Stimulated activated CD4-positive, alpha-beta T cell treated with anti-CD3 and anti-CD28 coated beads, Interleukin-1b, Interleukin-23, amount 100 ng/mL, for 1 hour (primary cell): ENCODE measurements at places on chromosomes 1 and 21.

- no peak for DNase-seq
These were observed 37.6 kb upstream of the GALNT2 start for GRCh38 chr1:230029244-230029941.

DNA sequence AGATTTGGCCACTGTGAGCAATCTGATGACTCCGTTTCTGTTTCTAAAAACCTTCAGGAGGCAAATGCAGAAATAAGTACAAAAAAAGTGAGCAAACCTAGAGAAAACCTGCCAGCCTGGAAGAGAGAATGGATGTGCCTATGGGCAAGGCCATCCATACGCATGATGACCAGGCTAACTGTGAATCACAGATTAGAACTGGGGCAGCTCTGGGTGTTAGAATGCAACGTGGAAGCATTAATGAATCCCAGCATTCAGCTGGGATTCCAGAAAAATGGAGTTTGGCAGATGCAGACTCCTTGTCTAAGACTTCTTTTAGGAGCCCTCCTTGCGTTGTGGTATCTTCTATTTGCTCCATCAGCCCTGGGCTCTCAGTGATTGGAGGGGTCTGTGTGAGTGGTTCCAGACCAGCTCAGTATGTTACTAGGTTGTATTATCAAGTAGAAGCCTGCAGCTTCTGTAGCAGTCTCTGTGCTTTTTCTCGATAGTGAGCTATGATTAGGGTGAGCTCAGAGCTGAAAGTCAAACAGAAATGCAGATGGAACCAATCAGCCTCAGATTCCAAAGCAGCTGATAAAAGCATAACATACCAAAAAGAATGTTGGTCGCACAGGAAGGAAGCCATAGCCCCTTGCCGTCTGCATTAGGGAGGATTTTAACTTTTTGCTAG lies 154.0 kb downstream of the PSMG1 start:
- no peak for DNase-seq

DNA sequence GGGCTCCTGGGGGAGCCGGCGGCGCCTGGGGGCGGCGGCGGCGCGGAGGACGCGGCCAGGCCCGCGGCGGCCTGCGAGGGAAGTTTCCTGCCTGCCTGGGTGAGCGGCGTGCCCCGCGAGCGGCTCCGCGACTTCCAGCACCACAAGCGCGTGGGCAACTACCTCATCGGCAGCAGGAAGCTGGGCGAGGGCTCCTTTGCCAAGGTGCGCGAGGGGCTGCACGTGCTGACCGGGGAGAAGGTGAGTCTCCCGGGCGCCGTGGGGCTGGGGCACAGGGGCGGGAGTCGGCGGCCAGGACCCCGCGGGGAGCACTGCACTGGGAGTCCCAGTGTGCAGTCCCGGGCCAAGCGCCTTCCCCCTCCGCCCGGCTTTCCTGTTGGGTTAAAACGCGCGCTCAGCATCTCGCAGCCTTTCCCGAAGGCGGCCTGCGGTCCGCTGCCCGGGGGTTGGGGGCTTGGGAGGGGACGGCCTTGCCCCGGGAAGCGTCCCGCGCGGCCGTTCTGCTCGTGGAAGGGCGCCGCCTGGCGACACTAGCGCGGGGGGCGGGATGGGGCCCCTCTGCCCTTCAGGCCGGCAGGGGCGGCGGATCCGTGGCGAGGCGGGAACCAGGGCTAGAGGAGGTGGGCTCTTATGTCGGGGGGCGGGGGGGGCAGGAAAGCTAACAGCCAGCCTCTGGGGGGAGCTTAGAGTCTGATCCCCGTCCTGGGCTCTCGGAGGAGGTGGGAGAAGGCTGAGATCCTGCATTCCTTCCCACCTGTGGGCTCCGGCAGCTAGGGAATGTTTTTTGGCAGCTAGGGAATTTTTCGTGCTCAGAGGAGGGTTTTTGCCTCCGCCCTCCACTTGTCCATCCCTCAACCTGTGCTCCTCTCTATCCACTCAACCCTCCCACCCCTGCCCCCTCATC lies 1.1 kb downstream of the HUNK start:
- peak; percentile 36 for DNase-seq

GRCh38 chr1:163273766-163274441 lies 47.9 kb upstream of the NUF2 start:
- no peak for DNase-seq

- no peak for DNase-seq
These were observed 217.0 kb upstream of the PKN2 start for GRCh38 chr1:88466899-88467580.

DNA sequence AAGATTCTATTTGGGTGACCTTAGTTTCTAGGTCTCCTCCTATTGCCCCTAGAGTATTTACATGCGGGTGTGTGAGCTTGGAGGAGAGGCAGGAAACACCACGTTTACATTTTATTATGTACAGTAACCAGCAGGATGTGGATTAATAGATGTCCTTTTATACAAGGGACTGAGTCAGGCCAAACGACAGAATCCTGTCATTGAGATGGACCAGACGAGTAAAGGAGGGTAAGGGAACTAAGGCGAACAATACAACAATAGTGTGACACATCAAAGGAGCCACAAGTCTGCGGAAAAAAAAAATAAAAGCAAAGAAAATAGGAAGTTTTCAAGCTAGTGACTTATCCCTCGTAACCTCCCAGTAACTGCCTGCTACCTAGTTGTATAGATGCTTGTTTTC lies 151.1 kb downstream of the GABPA start:
- DNase-seq = no peak

DNA sequence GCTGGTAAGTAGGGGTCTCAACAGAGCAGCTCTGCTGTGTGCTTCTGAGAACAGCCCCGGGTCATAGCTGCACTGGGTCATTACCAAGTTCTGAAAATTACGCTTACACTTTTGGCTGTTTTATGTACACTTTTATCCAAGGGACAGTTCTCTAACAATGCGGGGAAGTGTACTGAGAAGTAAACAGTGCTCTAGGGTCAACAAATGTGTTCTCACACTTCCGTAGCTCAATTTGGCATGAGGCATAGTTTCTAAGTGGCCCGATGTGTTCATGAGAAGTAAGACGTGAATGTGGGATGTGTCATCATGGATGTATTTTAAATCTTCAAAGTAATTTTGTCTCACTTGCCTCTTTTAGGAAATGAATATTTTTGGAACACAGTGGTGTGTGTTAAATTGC lies 10.9 kb upstream of the VAMP3 start:
- no peak for DNase-seq

DNA sequence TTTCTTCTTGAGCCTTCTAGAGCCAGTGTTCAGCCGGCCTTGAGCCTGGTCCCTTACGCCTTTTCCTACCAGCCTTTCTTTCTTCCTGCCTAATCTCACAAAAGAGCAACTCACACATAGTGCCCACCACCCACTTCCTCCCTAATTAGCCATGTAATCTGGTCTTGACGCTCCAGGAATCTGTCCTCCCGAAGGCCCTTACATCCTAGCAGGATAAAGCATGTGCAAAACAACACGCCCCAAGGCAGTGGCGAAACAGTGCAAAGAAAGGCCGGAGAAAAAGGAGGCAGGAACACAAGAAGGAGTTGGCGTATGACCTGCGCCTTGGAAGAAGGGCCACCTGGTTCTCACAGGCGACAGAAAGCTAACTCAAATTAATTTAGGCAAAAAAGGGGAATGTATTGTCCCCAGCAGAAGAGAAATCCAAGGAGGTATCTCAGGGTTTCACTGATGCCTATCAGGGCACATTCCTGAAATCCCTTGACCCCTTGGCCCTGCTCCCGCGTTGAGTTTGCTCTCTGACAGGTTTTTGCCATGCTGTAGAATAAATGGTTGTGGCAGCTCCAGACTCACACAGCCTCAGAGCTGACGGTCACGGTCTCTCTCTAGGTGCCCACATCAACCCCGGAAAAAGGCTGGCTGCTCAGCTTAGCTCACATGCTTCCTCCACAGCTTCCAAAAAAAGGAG lies 79.0 kb downstream of the ZNF281 start:
- DNase-seq = no peak

- no peak for DNase-seq
These were observed 317.2 kb upstream of the NFIA start for GRCh38 chr1:60765204-60765603.
